ENCODE measurements at places on chromosomes 11 and 22.

- DNase-seq: no peak
Observed at GRCh38 chr11:32584921-32585320, 1.3 kb downstream of the EIF3M start.

DNA sequence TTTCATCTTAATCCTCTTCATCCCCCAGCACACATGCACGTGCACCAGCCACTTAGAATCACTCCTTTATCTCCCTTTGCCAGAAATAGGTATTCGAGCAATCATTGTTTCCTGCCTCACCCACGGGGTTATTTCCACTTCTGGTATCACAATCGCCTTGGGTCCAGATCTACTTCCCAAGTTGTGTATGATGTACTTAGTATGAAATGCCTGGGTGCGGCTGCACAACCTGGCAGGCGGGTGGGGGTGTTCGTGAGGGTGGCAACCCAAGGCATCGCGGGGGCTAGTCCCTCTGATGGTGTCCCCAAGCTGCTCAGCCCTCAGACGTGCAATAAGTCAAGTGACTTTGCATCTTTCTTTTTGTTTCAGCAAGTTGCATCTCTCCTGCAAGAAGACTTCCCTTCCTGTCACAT, 475.6 kb downstream of the MIAT start:
- no peak for DNase-seq

DNA sequence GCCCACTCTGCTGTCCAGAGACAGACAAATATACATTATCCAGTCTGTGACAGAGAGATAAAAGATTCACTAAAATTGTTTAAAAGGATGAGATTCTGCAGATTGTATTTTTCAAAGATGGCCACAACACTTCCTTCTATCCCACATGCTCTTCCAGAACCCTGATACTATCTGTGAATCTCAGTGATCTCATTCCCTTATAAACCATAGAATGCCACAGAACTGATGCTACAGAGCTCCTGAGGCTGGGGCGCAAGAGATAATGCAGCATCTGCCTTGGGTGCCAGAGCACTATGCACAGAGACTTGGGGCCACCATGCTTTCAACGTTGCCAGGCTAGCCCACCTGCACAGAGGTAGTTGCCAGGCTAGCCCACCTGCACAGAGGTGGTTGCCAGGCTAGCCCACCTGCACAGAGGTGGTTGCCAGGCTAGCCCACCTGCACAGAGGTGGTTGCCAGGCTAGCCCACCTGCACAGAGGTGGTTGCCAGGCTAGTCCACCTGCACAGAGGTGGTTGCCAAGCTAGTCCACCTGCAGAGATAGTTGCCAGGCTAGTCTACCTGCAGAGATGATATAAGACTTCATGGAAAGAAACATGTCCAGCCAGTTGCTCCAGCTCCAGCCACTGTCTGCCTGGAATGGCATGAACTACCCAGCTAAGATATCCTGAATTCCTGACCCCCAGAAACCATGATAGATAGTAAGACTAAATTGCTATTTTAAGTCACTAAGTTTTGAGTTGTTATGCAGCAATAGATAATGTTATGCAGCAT, 17.6 kb upstream of the SEPTIN5 start:
- no peak for DNase-seq

- DNase-seq: no peak
Observed at GRCh38 chr11:126219547-126219946, 8.0 kb downstream of the FAM118B start.

DNA sequence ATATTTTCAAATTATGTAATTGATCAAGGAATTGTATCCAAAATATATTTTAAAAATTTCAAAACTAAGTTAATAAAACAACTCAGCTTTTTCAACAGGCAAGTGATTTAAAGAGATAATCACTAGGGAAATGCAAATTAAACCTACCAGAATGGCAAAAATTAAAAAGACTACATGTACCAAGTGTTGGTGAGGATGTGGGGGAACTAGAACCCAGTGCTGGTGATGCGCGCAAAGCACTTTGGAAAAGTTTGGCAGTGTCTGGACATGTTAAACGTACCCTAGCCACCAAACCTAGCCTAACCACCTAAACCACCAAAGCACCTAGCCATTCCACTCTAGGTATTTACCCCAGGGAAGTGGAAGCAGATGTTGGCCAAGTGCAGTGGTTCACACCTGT, 22.9 kb downstream of the PACSIN2 start:
- no peak for DNase-seq

- no peak for DNase-seq
Observed at GRCh38 chr11:116314006-116314405, 458.8 kb downstream of the BUD13 start.

DNA sequence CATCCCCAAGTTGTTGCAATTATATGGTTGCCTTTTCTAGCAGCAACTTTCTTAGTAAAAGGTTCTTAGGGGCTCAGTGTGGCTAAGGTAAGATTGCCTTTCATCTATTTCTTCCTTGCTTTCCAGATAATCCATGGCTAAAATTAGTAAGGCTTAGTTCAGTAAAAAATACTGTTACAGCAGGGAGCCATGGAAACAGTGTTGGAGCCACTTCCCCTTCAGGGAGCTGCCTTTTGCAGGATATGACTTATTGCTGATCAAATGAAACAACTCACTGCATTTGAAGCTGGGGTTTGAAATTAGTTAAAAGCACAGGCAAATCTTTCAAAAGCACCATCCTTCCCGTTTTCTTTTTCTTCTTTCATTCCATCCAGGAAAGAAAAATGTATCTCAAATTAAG, 184.3 kb downstream of the C11orf87 start:
- no peak for DNase-seq

DNA sequence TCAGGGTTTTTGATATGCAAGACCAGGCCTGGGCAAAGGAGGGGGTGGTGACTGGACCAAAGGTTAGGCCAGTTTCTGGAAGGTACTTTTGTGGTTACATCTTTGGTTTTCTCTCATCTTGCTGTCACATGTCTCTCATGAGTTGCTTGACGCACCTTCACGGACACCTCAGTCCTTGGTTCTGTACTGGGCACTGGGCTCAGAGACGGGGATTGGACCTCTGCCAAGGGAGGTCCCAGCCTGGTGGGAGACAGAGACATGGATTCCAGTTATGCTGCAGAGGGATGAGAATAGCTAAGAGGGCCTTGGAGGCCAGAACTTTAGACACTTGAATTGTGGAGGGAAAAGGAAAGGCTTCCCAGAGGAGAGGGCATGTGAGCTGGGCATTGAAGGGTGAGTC, 1.7 kb downstream of the USP35 start:
- DNase-seq: no peak

GRCh38 chr22:29434288-29434687, 4.1 kb upstream of the RFPL1 start:
- DNase-seq: no peak

DNA sequence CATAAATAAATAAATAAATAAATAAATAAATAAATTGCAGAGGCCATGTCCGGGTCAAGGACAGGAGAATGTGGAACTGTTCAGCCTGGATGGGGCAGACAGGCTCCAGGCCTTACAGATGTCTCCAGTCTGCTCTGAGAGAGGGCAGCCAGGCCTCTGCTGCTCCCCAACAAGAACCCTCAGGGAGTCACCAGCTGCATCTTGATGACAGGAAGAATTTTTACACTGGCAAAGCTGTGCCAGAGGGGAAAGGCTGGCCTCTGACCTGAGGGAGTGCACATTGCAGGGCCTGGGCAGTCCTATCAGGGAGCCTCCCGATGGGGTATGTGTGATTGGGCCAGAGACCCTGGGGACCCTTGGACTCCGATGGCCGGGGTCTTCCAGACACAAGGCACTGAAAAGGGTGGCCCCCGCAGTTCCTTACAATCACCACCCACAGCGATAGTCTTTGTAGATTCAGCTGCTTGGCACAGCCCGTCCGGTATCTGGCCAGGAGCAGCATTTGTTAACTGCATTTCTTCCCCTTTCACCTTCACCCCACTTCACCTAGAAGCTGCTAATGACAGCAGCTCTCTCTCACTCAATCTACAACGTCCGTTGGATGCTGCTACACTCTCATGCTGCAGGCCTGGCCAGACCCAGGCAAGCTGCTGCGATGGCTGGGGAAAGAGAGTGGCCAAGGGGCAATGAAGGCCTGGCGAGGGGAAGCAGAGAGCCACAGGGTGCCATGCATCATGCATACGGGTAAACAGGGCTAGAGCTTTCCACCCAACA, 8.1 kb downstream of the MOGAT2 start:
- DNase-seq: no peak

DNA sequence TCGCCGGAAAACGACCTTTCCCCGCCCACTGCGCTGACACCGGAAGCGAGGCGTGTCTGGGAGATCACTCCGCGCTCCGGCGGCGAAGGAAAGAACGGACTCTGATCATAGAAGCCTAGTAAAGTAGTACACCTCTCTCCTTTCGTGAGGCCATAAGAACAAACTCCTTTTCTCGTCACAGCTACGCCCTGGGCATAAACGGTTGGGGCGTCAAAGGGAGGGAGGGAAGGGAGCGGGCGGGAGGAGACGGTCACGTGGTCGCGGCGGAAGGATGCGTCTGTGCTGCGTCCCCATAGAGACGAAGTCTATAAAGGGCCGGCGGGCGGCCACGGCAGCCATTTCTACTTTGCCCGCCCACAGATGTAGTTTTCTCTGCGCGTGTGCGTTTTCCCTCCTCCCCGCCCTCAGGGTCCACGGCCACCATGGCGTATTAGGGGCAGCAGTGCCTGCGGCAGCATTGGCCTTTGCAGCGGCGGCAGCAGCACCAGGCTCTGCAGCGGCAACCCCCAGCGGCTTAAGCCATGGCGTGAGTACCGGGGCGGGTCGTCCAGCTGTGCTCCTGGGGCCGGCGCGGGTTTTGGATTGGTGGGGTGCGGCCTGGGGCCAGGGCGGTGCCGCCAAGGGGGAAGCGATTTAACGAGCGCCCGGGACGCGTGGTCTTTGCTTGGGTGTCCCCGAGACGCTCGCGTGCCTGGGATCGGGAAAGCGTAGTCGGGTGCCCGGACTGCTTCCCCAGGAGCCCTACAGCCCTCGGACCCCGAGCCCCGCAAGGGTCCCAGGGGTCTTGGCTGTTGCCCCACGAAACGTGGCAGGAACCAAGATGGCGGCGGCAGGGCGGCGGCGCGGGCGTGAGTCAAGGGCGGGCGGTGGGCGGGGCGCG, at the start of gene ATF4:
ATF4 (plus strand) TSS at position 337 of the 880 bp plus-strand sequence. CDS start 884 bp downstream, outside the sequence.
- DNase-seq: peak; percentile 89

GRCh38 chr11:43360361-43361032, 1.8 kb downstream of the TTC17 start:
- DNase-seq: no peak

GRCh38 chr11:41451011-41451410, 8.4 kb downstream of the LRRC4C start:
- no peak for DNase-seq

DNA sequence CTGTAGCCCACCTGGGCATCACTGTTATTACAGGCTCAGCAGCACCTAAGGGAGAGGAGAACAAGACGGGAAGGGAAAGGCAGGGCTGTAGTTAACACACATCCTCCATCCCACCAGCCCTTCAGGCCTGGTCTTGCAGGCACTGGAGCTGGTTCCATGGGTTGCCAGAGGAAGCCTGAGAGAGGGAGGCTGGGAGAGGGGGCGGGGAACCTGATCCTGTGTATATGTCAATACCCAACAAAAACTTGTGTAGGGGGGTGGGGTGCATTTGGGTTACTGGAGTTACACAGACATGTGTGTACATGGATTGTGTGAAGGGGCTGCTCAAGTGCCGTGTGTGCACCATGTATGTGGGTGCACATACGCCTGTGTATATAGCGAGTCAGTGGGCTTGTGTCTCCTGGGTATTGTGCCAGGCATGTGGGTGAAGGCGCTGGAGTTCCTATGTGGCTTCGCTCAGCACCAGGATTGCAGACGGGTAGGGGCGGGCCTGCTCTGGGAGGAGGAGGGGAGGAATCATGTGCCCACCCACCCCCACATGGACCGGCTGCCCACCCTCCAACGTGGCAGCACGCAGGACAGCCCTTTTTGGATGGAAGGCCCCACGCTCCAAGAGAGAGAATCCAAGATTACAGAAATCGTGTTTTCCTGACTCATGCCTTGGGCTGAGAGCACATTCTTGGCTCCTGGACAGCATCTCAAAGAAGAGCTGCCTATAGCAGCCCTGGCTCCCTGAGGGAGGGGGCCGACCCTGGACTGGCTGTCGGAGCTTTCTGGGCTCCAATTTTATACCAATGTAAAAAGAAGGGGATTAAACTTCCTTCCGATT, 4.2 kb upstream of the SERPINH1 start:
- no peak for DNase-seq

DNA sequence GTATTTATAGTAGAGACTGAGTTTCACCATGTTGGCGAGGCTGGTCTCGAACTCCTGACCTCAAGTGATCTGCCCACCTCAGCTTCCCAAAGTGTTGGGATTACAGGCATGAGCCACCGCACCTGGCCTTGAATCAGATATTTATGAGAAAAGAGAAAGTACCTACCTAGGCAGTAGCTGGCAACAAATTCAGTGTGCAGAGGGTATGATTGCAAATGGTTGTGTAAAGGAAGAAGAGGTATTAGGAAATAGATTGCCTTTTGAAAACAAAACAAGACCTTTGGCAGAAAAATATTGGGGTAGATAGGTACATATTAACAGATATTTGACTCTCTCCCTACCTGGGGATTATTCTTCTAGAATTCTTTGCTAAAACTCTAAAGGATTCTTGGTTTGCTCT, 38.5 kb upstream of the LIN7C start:
- DNase-seq: no peak

DNA sequence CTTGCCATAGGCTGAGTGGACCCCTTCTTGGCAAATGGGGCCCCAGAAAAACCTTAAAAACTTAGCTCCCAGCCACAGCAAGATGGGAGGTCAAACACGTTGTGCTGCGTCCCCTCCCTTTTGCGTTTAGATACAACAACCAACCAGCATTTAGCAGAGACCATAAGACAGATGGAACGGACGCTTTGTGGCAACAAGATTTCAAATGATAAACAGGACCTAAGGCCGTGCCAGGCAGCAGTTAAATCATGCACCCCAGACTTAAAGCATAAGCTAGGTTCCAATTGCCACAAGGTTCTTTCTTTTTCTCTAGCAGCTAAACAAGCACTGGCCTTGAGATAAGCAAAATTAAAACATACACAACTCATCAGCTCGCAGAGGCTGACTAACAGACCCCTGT, 39.4 kb upstream of the NTM start:
- DNase-seq: no peak

GRCh38 chr22:31199187-31199586, 12.9 kb upstream of the LIMK2 start:
- no peak for DNase-seq
